T-helper 17 cell (primary cell): ENCODE measurements at places on chromosomes 3 and 15.
A peak's percentile ranks its signal among the peaks of the same experiment; 100 is the strongest.

DNA sequence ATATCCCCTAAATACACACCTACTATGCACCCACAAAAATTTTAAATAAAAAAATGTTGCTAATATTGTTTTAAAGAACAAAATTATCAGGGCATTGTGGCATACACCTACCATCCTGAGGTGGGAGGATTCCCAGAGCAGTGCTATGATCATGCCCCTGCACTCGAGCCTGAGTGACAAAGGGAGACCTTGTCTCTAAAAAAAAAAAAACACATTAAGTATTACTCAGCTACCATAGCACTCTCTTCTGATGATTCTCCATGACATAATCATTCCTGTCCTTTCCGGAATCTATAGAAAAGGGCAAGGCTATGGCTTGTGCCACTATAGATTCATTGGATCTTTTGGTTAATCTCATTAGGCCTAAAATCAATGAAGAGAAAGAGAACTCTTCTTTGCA, 77.4 kb downstream of the ACAP2 start:
- DNase-seq: no peak
- peaks cover 19% of the 10 kb centered on the region for H3K4me1 ChIP-seq
- no peaks in the 10 kb centered on the region for H3K27me3 ChIP-seq
- H3K27ac ChIP-seq: no peak overlapping the region
- H3K36me3 ChIP-seq: peaks cover 4% of the 10 kb centered on the region
- H3K4me3 ChIP-seq: no peak overlapping the region

- peaks cover 36% of the 10 kb centered on the region for H3K27me3 ChIP-seq
- H3K4me1 ChIP-seq: no peaks in the 10 kb centered on the region
- no peak overlapping the region for H3K4me3 ChIP-seq
- no peaks in the 10 kb centered on the region for H3K36me3 ChIP-seq
These were observed 123.8 kb downstream of the TLE3 start for GRCh38 chr15:69973880-69974279.

DNA sequence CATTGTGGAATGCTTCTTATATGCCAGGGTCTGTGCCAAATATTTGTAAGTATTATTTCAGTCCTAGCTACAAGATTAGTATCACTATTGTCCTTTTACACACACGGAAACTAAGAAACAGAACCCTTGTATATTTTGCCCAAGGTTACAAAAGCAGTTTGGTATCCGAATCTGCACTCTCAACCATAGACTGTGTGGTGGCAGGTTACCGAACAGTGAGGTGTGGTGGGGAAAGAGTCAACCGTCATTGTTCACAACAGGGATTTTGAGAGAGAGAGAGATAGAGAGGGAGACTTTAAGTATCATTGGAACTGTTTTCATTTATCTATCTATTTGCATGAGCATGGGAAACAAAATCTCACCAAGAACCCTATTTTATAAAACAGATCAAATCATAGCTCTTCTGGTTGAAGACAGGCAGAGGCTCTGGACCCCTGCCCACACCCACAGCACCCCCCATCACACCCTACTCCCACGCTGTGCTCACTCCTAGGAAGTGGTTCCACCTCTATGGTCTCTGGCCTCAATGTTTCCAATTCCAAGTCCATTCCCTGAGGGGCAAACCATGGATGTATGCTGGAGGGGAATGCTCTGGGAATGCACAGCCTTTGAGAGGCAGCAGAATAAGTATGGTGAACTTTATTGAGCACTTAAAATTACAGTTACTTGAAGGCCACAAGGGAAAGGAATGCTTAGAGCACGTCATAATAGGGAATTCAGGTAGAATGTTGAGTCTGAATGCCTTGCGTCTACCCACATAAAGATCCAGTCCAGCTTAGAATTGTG, 69.0 kb downstream of the ARHGAP31 start:
- H3K4me3 ChIP-seq: no peak overlapping the region
- H3K27me3 ChIP-seq: no peaks in the 10 kb centered on the region
- no peaks in the 10 kb centered on the region for H3K36me3 ChIP-seq
- H3K27ac ChIP-seq: no peak overlapping the region
- H3K4me1 ChIP-seq: peaks cover 10% of the 10 kb centered on the region
- DNase-seq: no peak

DNA sequence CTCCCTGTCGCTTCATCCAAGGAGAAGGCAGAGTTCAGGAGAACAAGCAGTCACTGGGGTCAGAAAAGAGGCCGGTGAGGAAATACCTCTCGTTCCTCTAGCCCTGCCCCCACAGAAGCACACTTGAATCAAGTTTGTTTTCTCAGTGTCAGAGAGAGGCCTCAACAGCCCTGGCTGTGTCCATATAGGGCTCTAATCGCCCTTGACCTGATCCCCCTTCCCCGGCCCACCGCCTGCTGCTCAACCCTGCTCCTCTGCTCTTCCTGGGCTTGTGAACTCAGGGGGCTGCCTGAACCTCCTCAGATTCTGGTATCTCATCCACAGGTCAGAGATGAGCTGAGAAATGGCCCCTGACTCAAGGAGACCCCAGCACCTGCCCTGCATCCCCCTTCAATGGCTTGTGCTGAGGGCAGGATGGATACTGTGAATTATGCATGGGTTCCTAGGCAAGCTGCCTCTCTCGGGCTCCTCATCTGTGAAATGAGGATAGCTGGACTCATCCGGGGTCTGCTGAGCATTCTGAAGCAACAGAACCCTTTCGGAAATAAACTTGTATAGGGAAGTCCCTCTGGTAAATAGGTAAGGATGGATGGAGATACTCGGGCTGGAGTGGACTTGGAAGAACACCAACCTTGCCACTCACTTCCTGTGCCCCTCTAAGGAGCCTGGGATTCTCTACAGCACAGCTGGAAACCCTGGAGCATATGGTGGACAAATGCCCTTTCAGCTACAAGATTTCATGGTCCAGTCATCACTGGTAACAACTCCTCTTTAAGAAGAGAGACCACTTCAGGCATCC, 147.5 kb downstream of the STT3B start:
- H3K4me3 ChIP-seq: no peak overlapping the region
- DNase-seq: no peak
- H3K4me1 ChIP-seq: peaks cover 2% of the 10 kb centered on the region
- H3K36me3 ChIP-seq: no peaks in the 10 kb centered on the region

- H3K36me3 ChIP-seq: no peaks in the 10 kb centered on the region
- H3K27ac ChIP-seq: peak overlapping the region; percentile 85
- peaks cover 18% of the 10 kb centered on the region for H3K4me1 ChIP-seq
- no peak for DNase-seq
These were observed 12.2 kb downstream of the H1-8 start for GRCh38 chr3:129555153-129555550.

DNA sequence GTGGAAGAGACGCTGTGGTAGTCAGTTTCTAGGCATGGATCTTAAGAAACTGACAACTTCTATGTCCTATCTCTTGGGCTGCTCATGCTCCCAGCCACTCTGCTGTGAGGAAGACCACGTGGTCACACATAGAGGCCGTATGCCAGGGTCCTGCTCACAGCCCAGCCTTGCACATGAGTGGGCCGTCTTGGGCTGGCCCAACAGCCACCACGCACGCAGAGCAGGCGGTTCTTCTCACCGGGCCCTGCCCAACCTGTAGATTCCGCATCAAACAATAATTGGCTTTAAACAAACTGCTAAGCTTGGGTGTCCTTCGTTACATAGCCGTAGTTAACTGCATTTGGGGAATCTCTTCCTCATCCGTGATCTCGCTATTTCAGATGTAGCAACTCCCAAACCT, 26.0 kb downstream of the SLC41A3 start:
- H3K27ac ChIP-seq: no peak overlapping the region
- no peaks in the 10 kb centered on the region for H3K27me3 ChIP-seq
- peaks cover 25% of the 10 kb centered on the region for H3K4me1 ChIP-seq
- no peaks in the 10 kb centered on the region for H3K36me3 ChIP-seq
- H3K4me3 ChIP-seq: no peak overlapping the region
- no peak for DNase-seq

- peaks cover 19% of the 10 kb centered on the region for H3K4me1 ChIP-seq
- H3K27me3 ChIP-seq: peaks cover 10% of the 10 kb centered on the region
- peak; percentile 66 for DNase-seq
- peak overlapping the region; percentile 95 for H3K4me3 ChIP-seq
These were observed 5.9 kb downstream of the STARD9 start for GRCh38 chr15:42581272-42581730.

DNA sequence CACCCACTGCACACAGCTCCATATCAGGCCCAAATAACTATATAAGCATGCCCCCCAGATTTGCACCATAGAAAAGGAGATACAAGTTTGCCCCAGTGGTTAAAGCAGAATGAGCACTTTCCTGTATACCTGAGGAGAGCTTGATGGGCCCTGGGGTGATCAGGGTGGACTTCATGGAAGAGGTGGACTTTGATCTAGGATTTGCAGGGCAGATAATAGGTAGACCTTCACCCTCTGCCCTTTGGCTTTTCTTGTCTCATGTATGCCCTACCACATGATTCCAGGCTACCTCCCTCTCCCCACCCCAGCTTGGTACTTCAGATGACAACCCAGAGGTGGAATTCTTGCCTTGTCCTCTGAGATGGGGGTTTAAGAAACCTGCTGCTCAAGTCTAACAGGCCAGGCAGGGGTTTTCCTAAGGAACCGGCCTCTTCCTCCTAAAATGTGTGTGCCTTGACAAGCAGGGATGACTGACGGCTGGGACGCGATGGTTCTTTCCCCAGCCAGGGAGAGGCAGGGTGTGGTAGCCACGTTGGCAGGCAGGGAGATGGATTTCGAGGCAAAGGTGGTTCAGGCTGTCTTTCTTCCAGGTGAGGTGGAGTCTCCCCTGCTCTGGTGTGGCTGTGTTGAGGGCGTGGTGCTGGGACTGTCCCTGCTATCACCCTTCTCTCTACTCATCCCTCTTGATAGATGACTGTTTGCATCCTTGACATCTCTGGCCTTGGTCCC, 6.6 kb upstream of the RHCG start:
- H3K36me3 ChIP-seq: peaks cover 2% of the 10 kb centered on the region
- peak overlapping the region; percentile 65 for H3K27ac ChIP-seq
- DNase-seq: no peak
- no peak overlapping the region for H3K4me3 ChIP-seq
- H3K4me1 ChIP-seq: peaks cover 2% of the 10 kb centered on the region
